GOT3 (cell line): ENCODE measurements at places on chromosomes 16 and 17.

DNA sequence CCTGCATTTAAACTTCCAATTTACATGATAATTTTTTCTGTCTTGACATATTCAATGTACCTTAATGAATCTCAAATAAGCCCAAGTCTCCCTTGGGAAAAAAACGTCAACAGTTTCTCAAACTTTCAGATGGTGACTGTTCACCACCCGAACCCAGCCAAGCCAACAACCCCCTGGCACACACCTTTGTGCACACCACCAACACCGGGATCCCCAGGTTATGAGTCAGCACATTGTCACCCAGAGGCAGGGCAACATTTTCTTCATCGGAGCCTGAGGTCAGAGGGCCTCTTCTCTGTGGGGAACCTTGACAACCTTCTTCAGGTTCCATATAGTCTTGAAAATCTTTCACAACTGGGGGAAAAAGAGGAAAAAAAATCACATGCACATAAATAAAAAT, 15.5 kb downstream of the DYNC1LI2 start:
- no peak for DNase-seq

DNA sequence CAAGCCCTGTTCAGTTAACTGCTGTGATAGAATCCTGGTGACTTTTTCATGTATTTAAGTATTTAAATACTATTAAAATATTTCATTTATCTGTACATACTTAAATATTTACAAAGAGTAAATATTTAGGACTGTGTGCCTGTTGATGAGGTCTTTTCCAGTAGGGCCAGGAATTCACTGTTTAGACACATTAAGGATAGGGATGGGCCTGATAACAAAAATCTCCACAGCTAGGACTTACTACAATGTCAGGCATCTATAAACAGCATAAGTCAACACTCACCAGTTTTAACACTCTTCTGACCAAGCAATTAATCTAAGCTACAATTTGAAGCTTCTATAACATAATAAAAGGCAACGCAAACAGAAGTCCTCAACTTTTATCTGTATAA, 47.6 kb downstream of the MARVELD3 start:
- DNase-seq = no peak

DNA sequence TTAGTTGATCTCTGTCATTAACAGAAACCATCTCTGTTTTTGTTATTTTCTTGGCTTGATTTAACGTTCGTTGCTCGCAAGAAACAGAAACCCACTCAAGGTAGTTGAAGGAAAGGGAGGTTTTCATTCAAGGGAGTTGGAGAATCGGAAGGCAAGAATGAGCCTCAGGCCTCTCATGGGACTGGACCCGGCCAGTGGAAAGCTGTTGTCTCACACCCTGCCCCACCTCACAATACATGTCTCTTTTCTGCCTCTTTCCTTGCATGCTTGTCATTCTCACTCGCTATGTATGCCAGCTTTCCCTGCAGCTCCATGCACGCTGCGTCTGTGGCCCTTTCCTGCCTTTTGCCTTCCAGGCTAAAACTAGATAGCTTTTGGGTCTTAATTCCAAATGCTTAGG, 18.3 kb downstream of the DCAF7 start:
- no peak for DNase-seq

DNA sequence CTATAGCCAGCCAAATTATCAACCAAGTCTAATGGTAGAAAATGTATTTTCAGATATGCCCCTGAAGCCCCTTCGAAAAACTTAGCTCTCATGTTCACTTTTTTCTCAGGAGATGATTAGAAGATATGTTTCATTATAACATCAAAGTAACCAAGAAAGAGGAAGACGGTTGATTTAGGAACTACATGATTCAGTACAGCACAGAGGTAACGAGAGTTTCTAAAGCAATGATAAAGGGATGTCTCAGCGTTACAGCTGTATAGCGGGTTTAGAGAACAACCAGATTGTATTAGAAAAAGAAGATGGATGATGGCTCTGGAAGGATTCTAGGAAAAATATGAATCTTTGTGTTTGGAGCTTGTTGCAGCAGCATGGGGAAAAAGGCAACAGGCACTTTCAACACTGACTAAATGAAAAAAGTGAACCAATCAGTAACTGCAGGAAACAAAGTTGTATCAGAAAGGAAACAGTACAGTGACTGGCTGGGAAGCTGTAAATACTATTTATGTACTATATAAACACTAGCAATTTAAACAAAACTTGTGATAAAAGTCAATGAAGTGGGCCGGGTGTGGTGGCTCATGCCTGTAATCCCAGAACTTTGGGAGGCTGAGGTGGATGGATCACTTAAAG, 21.5 kb downstream of the MBTD1 start:
- DNase-seq = no peak

- DNase-seq = no peak
These were observed 20.2 kb downstream of the CYTH1 start for GRCh38 chr17:78761789-78762406.

DNA sequence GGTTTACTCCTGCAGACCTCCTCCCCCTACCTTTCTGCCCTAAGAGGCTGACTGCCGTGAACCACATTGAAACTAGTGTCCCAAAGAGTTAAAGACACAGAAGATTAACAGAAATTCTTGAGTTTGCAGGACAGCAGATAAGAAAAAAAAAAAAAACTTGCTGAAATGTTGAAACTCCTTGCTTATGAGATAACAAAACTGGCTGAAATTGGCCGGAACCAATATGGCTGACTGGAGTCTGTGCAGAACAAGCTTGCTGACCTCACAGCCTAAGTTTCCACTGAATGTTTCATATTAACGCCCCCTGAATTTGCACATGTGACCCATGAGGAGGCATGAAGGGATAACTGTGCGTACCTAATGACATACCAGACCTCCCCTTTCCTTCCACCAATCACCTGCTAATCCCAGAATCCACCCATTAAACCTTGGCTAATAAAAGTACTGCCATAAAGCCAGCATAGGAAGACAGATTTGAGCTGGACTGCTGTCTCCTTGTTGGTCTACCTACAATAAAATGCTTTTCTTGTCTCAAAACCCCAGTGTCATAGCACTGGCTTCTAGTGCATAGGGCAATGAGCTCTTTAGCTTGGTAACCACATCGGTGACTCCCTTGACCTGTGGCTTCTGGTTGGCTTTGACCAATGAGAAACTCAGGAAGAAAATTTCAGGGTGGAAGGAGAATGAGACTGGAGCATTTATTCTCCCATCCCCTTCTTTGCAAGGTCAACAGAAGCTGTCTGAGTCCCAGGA, 80.1 kb downstream of the PMP22 start:
- DNase-seq = no peak

- no peak for DNase-seq
These were observed 10.3 kb upstream of the MED9 start for GRCh38 chr17:17466511-17466910.

GRCh38 chr16:1027501-1027815, 45.1 kb upstream of the SSTR5 start:
- no peak for DNase-seq

DNA sequence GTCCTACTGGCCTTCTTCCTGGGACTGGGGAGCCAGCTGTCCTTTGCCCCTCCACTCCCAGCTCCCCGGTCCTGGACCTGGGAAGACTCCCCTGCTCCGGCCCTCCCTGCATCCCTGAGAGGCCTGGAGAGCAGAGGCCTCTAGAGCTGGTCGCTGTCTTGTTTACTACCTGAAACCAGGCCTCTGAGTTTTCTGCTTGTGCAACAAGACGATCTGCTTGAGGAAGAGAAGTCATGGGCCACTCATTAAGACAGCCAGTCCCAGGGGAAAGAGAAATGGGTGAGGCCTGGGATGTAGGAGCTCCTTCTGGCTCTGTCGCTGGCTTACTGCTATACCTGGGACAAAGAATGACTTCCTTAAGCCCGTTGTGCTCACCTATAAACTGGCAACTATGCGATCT, 29.8 kb upstream of the GPRC5C start:
- DNase-seq = no peak

DNA sequence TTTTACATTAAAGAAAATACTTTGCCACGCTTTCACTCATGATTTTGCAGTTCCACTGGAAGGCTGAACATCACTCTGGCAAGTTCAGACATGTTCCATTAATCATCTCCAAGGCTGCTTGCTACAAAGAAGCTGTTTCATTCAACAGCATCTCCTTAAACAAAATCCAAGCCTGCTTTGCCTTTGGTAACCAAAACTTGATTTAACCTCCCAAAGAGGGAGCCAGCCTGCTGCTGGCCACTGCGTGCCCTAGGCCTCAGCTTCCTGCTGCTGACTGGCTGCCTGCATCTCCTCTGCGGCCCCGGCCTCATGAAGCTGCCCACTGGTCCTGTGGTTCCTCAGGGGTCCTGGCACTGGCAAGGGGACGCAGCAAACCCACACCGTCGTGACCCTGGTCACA, 31.8 kb downstream of the ANKRD11 start:
- DNase-seq = no peak

DNA sequence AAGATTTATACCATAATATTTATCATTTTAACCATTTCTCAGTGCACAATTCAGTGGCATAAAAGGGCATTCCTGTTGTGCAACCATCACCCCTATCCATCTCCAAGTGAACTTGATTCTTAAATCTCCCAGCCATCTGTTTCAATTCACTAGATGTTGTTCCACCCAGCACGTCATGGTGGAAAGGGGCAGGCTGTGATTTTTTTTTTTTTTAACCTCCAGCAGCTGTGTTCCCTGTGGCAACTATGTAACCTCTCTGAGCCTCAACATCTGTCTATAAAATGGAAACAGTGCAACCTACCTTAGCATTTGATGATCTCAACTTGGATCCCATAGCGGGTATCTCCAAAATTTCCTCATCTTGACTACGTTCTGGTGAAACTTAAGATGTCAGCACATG, 604.5 kb downstream of the WWOX start:
- DNase-seq = no peak

- no peak for DNase-seq
These were observed 36.2 kb upstream of the MEOX1 start for GRCh38 chr17:43697937-43698336.

GRCh38 chr17:9241371-9241712, 220.0 kb downstream of the NTN1 start:
- DNase-seq = no peak

DNA sequence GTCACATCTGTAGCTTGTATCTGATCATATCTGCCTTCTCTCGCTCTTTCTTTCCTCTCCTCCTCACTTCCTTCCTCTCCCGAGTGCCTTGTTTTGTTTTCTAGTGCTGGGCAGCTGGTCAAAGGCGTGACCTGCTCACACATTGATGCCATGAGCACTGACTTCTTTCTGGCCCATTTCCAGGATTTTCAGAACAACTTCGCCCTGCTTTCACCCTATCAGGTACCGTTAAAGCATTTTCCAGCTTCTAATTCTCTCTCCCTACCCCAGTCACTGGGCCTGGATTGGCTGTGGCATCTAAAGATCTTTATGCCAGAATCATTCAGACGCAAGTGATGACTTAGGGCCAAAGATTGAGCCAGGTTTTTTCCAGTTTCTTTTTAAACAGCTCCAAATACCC, 55.5 kb downstream of the OTOA start:
- DNase-seq = no peak

GRCh38 chr17:73201215-73202069, 8.6 kb downstream of the COG1 start:
- no peak for DNase-seq

GRCh38 chr16:27620541-27620940, 70.6 kb downstream of the KATNIP start:
- no peak for DNase-seq

GRCh38 chr16:81526935-81527334, 82.3 kb downstream of the CMIP start:
- no peak for DNase-seq

- DNase-seq = no peak
These were observed at the start of gene FMNL1 for GRCh38 chr17:45221081-45222013. Gene FMNL1 (plus strand): TSS chr17:45221885. CDS start chr17:45222125, 240 bp downstream.

DNA sequence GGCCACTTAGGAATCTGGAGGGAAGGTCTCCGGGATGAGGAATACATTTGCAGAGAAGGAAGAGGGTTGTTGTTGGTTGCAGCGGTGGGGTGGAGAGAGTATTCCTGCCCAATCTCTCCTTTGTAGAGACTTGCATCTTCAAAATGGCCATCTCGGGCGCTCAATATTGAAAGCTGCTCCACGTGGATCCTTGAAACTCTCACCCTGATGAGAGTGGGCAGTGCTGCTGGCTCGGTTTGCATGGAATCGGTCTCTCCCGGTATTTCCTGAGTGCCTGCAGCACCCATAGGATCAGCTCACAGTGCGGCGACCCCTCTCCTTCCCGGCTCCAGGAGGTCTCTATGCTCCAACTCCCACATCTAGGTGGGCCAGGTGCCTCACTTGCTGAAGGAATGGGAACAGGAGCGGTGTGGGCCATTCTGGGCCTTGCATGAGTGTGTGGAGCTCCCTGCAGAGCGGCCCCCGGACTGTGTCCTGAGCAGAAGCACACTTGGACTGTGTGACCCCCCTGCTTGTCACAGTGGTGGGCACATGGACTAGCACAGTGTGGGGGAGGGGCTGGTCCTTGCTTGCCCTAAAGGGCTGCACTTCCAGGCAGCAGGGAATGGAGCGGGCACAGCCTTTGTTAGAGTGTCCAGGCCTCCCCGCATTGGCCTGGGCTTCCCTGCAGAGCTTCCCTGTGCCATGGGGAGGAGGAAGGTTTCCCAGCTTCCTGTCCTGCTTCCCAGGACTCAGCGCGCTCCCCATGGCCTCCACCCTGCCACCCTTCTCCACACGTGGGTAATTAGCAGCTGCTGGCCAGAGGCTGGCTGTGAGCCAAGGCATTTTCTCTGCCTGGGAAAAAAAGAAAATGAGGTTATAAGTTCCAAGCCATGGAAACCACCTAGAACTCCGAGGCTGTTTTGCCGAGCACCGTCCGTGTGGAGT, 139.3 kb downstream of the IRF8 start:
- DNase-seq = no peak
